Heart right ventricle (tissue), 16 donors: ENCODE measurements at places on chromosomes 6 and 20. TPM values are rescaled to one million over a fixed set of nuclear protein-coding genes. Genes with fewer than 3 reads are reported as not detected.

DNA sequence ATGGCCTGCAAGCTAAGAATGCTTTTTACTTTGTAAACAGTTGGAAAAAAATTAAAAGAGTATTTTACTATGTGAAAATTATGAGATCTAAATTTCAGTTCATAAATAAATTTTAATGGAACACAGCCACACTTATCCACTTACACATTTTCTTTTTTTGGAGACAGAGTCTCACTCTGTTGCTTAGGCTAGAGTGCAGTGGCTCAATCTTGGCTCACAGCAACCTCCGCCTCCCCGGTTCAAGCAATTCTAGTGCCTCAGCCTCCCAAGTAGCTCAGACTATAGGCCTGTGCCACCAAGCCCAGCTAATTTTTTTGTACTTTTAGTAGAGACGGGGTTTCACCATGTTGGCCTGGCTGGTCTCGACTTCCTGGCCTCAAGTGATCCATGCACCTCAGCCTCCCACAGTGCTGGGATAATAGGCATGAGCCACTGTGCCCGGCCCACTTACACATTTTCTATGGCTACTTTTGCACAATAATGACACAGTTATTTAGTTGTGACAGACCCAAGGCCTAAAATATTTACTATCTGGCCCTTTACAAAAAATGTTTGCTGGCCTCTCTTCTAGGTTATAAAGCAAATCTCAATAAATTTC lies 109.6 kb downstream of the INSM1 start:
- DNase-seq: no peak

GRCh38 chr6:155949256-155949655 lies 493.6 kb upstream of the NOX3 start:
- no peak for DNase-seq

The PCSK2 gene
- total RNA-seq: 0.30 TPM

- no peak for DNase-seq
Measured at GRCh38 chr6:155223646-155224451, 40.0 kb upstream of the CLDN20 start.

The TFAP2C gene
- 0.10 TPM for total RNA-seq

DNA sequence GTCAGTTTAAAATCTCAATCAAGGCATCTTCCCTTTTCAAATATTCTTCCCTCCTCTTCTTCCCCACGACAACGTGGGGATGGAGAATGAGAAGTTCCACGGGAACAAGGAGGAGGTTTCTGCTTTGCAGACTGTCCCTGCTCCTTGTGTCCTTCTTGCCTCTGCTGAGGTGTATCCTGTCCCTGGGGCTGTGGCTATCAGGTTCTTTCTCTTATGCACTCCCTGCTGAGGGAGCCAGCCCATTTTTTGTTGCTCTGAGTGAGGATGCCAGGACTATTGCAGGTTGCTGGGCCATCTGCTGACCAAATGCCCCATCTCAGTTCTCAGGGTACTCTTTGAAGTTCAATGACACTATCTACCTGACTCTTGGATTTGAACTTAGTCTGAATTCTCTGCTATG lies 533.6 kb downstream of the RNF144B start:
- no peak for DNase-seq
